Fibroblast of skin of back (primary cell): ENCODE measurements at places on chromosomes 5 and 9.

DNA sequence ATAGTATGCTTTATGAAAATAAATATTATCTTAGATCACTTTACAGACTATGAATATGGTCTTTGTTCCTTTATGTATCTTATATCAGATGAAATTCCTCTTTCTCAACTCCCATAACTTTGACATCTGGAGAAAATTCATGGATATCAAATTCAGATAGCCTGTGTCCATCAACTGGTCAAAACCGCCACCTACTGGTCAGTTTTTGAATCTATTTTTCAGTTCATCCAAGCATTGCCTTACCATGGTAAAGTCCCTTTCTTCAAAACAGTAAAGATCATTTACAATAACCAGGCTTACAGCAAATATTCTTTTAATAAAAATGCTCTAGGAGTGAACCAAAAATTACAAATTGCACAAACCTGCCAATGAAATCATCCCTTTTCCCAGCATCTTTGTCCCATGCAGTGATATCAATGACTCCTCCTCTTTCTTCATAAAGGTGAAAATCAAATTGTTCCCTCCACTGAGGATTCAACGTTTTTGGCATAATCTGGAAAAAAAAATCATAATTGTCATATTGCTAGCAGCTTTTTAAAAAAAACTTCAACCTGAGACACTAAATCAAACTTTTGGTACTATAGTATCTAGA lies 290.5 kb downstream of the SLF1 start:
- DNase-seq, result peak; percentile 41

- peak; percentile 31 for DNase-seq
Observed at GRCh38 chr5:93611976-93612854, 29.2 kb downstream of the NR2F1 start.

DNA sequence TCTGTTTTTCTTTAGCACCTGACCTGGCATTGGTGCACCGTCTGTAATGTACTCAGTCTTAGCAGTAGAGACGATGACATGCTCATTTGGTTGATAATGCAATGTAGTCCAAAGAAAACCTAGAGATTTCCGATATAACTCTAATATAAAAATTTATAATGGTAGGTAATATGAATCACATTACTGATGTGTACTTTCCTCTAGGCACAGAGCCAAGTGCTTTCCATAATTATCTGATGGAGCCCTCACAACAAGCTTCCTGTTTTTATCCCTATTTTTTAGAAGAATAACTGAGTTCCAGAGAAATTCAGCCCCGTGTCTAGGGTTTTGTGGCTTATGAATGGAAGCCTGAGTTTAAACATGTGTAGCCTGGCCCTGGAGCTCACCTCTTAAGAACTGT lies 53.7 kb downstream of the KDM4C start:
- DNase-seq, result no peak

- DNase-seq, result no peak
Observed at GRCh38 chr9:99867968-99868367, 38.5 kb upstream of the STX17 start.

GRCh38 chr5:171447226-171447625 lies 27.8 kb downstream of the FGF18 start:
- DNase-seq, result peak; percentile 26

- no peak for DNase-seq
Observed at GRCh38 chr5:71658916-71659662, 60.0 kb upstream of the CARTPT start.

DNA sequence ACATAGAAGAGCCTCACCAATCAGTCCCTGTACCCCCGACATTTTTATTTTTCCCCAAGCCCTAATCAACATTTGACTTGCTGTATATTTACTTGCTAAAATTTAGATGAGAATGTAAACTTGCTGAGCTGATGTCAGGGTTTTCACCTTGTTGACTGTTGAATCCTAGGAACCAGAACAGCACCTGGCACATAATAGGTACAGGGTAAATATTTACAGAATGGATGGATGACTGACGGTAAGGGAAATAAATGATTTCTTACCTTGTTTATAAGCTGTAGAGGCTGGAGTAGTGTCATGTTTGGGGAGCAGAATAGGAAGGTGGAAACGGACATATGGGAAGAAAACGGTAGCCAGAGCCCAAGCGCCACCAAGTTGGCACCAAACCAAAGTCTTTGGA lies 107.0 kb upstream of the NUDT12 start:
- DNase-seq, result no peak

DNA sequence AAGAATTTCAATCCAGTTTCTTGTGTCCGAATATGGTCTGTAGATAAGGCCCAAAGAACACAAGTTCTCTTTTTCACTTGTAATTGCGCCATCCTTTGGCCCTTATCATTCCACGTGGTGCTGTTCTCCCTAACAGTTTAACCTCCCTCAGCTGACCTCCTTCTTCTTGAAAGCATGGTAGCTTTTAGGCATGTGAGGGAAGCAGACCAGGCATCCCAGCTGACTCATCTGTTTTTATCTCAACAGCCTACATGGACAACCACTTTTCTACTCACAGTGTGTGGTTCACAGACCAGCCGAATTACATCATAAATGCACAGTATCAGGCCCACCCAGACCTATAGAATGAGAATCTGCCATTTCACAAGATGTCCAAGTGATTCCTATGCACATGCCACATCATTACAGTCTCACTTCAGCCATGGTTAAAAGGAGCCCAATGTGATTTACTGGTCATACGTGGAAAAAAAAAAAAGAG lies 26.9 kb upstream of the PLIN2 start:
- DNase-seq, result peak; percentile 75

- DNase-seq, result no peak
Observed at GRCh38 chr5:96433066-96433447, at the start of gene PCSK1. Gene PCSK1 (minus strand): TSS chr5:96433248. CDS start chr5:96433042, 206 bp downstream.
